ENCODE measurements at places on chromosomes 5 and 9.
A peak's percentile ranks its signal among the peaks of the same experiment; 100 is the strongest.

GRCh38 chr9:117315236-117315635, 99.6 kb downstream of the ASTN2 start:
- no peak overlapping the region for H3K4me3 ChIP-seq
- DNase-seq = no peak
- H3K27ac ChIP-seq = no peak overlapping the region

GRCh38 chr9:100427366-100428263, 672 bp downstream of the MSANTD3 start:
- no peaks in the 10 kb centered on the region for H3K27me3 ChIP-seq
- peak overlapping the region; percentile 75 for H3K4me3 ChIP-seq
- H3K36me3 ChIP-seq = no peaks in the 10 kb centered on the region
- peaks cover 4% of the 10 kb centered on the region for H3K4me1 ChIP-seq

DNA sequence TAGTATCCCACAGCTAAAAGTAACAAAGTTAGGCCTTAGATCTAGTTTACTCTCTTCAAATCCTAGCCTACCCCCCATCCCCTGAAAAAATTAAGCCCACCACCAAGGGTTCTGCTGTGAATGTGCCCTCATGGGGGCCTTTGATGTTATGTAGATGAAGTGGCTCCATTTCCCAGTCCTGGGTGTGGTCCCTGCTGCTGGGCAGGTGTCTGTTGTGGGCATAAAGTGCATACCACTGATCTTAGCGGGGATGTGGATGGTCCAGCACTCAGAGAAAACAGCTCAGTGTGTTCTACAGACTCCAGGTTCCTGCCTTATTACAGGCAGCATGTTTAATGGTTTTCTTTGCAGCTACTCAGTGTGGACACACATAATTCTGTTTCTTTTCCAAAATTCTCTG, 1.9 kb downstream of the PCBD2 start:
- H3K36me3 ChIP-seq = peaks cover 1% of the 10 kb centered on the region
- no peaks in the 10 kb centered on the region for H3K27me3 ChIP-seq
- no peak for DNase-seq
- H3K4me3 ChIP-seq = no peak overlapping the region
- no peak overlapping the region for H3K27ac ChIP-seq

DNA sequence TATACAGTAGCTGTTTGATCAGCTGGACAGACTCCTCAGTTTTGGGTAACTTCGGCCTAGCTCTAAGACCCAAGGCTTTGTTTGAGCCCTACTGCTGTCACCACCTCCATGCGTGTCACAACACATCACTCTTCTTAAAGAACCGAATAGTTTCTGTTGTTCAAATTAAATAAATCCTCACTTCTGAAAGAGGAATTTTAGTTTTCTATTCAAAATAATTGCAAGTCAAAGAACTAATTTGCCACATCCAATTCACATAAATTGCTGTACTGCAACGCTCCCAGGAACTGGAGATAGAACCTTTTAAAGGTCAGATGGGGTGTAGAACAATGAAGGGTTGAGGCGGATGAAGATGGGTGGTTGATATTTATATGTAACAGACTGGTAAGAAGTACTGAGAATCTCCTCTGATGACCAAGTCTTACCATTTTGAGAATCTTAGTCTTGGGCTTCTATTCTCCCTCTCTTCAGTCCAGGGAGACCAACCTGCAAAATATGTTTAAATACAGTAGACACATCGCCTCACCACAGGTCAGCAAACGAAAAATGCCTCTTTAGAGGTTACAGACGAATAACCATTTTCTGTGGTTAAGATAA, 1.6 kb downstream of the NREP start:
- no peaks in the 10 kb centered on the region for H3K4me1 ChIP-seq
- H3K4me3 ChIP-seq = no peak overlapping the region
- H3K36me3 ChIP-seq = no peaks in the 10 kb centered on the region

GRCh38 chr9:36363448-36363847, 36.6 kb downstream of the RNF38 start:
- peaks cover 19% of the 10 kb centered on the region for H3K36me3 ChIP-seq
- no peak for DNase-seq
- H3K4me3 ChIP-seq = no peak overlapping the region

GRCh38 chr9:127724012-127724411, 8.1 kb downstream of the TTC16 start:
- H3K27ac ChIP-seq = no peak overlapping the region
- H3K36me3 ChIP-seq = no peaks in the 10 kb centered on the region
- H3K4me1 ChIP-seq = no peaks in the 10 kb centered on the region
- DNase-seq = no peak

DNA sequence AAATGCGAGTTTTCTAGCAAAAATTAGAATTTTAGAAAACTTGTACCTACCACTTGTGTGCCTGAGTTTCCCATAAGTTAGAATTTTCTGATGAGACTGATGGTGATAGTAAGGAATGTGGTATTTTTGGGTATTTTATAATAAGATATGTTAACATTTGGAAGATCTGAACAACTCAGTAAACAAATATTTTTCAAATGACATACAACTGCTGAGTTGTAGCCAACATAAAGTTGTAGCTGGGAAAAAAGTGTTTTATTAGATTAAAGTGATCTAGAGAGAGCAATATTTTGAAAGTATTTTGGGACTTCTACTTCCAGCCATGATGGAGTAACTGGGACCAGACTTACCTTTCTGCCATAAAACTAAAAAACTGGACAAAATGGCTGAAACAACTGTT, 37.9 kb downstream of the GEMIN5 start:
- DNase-seq = no peak
- H3K4me1 ChIP-seq = no peaks in the 10 kb centered on the region

DNA sequence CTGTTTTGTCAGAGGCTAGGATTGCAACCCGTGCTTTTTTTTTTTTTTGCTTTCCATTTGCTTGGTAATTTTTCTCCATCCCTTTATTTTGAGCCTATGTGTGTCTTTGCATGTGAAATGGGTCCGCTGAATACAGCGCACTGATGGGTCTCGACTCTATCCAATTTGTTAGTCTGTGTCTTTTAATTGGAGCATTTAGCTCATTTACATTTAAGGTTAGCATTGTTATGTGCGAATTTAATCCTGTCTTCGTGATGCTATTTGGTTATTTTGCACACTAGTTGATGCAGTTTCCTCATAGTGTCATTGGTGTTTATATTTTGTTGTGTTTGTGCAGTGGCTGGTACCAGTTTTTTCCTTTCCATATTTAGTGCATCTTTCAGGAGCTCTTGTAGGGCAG, 36.2 kb upstream of the TAF11L2 start:
- no peaks in the 10 kb centered on the region for H3K36me3 ChIP-seq
- H3K4me1 ChIP-seq = peaks cover 5% of the 10 kb centered on the region
- H3K4me3 ChIP-seq = no peak overlapping the region
- DNase-seq = no peak
- H3K27me3 ChIP-seq = no peaks in the 10 kb centered on the region
- no peak overlapping the region for H3K27ac ChIP-seq

DNA sequence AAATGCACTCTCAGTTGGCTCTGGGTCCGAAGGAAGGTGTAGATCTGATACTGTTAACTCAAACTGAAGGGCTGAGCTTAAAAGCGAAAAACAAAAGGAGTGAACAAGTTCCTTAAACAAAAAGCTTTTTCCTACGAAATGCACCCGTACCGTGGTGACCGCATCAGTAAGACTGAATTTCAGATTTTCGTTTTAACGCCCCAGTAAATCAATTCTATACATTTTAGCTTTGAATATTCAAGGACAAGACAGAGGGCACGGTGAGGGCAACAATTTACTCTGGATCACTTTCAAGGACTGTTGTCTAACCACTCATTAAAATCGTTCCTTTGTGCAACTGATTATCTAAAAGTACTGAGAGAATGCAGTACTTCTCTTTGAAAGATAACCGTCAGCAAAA, 1.9 kb downstream of the HOMER1 start:
- no peaks in the 10 kb centered on the region for H3K27me3 ChIP-seq
- peaks cover 8% of the 10 kb centered on the region for H3K4me1 ChIP-seq
- no peaks in the 10 kb centered on the region for H3K36me3 ChIP-seq
- H3K27ac ChIP-seq = no peak overlapping the region

- peaks cover 29% of the 10 kb centered on the region for H3K4me1 ChIP-seq
- peak within 1 kb of the TSS; percentile 96 for H3K4me3 ChIP-seq
- DNase-seq = peak; percentile 84
- no peaks in the 10 kb centered on the region for H3K27me3 ChIP-seq
- H3K27ac ChIP-seq = peak within 1 kb of the TSS; percentile 97
These were observed at the start of gene MSX2 for GRCh38 chr5:174724484-174725260. MSX2 (plus strand) TSS chr5:174724582; CDS start chr5:174724660, 78 bp downstream.

- no peak for DNase-seq
- H3K27ac ChIP-seq = peak overlapping the region; percentile 98
- peaks cover 70% of the 10 kb centered on the region for H3K4me1 ChIP-seq
These were observed 34.5 kb upstream of the GABRP start for GRCh38 chr5:170748951-170749471.

DNA sequence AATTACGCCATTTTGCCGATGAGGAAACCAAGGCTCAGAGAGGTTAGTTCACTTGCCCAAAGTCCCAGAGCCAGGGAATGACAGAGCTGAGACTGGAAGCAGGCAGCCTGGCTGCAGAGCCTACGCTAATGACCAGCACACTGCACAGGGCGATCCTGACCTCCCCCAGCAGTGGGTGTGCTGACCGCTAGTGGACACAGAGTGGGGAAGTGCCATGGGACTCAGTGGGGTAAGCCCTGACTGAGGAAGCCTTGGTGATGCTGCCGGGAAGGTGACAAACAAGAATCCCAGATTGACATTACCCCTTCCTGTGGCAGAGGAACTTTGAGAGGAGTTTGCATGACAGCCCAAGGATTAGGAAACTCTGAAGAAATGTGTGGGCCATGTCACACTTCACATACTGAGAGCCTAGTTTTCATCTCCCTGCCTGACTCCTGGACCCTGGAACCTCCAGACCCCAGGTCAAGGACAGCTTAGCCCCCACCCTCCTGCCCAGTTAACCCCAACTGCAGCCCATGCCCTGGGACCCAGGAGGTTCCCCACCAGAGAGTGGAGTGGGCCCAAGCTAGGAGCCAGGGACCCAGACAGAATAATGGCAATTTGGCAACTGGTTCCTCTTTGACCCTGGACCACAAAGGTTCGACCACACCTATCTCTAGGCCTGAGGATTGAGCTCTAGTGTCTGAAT, 19.7 kb upstream of the CSF1R start:
- H3K4me3 ChIP-seq = no peak overlapping the region
- H3K27ac ChIP-seq = no peak overlapping the region
- no peaks in the 10 kb centered on the region for H3K36me3 ChIP-seq
- H3K4me1 ChIP-seq = peaks cover 40% of the 10 kb centered on the region

GRCh38 chr5:73352649-73353230, 95.8 kb downstream of the FOXD1 start:
- no peak overlapping the region for H3K27ac ChIP-seq
- no peak for DNase-seq
- no peak overlapping the region for H3K4me3 ChIP-seq
- H3K4me1 ChIP-seq = no peaks in the 10 kb centered on the region

DNA sequence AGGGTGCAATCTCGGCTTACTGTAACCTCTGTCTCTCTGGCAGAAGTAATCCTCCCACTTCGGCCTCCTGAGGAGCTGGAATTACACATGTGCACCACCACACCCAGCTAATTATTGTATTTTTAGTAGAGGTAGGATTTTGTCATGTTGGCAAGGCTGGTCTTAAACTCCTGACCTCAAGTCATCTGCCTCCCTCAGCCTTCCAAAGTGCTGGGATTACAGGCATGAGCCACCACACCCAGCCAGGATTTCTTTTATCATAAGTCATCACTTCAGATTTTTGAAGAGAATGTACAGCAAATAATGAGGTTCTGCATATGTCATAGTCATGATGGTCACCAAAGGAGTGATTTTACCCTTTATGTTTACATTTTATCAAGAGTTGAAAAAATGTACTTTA, 108.1 kb downstream of the GCNT1 start:
- H3K27me3 ChIP-seq = no peaks in the 10 kb centered on the region
- DNase-seq = no peak
- H3K36me3 ChIP-seq = no peaks in the 10 kb centered on the region

DNA sequence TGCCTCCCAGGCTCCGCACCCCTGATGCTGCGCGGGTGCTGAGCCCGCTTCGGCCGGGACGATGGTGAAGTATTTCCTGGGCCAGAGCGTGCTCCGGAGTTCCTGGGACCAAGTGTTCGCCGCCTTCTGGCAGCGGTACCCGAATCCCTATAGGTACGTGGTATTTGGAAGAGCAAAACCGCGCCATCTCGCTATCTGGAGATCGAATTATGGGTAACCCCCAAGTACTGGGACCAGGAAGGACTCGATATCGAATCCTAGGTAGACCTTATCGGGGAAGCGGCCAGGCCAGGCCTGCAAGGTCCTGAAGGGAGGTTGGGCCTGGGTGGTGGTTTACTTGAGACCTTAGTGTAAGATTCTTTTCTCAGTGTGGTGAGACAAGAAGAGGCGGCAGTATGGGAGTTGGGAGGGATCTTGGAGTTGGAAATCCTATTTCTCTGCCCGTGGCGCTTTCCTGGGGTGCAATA, 359 bp downstream of the PRELID1 start:
- peak overlapping the region; percentile 96 for H3K4me3 ChIP-seq
- peaks cover 34% of the 10 kb centered on the region for H3K4me1 ChIP-seq
- H3K27me3 ChIP-seq = no peaks in the 10 kb centered on the region
- DNase-seq = no peak
- H3K36me3 ChIP-seq = peaks cover 28% of the 10 kb centered on the region
- H3K27ac ChIP-seq = peak overlapping the region; percentile 35

DNA sequence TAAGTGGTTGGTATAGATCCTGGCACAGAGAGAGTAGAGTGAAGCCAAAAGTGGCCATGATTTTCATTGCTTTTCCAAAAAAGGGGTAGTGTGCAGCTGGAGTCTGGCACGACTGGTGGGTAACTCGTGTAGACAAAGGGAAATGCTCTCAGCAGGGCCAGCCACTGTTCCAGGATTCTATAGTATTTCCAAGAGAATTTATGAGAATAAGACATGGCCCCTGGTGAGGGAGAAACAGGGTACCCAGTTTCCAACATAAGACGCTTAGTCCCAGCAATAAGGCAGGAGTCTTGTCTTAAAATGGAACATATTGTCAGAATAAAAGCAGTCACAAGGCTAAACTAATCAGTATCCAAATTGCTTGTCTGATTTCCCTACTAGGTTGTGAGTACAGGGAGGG, 52.1 kb downstream of the NMUR2 start:
- no peak overlapping the region for H3K27ac ChIP-seq
- no peaks in the 10 kb centered on the region for H3K4me1 ChIP-seq
- H3K36me3 ChIP-seq = no peaks in the 10 kb centered on the region
- no peak overlapping the region for H3K4me3 ChIP-seq

DNA sequence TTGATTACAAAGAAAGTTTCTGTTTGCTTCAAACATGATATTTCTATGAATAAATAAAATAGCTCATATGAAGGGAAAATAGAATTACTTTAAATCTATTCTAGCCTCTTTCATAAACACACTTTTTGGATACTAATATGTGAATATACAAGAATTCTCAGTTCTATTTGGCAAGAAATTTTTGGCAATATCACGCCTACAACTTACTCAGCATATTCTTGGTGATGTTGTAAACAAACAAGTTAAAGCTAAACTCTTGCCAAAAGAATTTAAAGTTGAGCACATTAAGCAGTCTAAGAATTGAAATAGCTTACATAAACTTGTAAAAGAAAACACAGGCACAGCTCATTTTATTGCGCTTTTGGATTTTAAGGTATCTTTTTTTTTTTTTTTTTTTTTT, 209.8 kb downstream of the CDH12 start:
- H3K27ac ChIP-seq = no peak overlapping the region
- no peaks in the 10 kb centered on the region for H3K4me1 ChIP-seq
- H3K36me3 ChIP-seq = no peaks in the 10 kb centered on the region
- DNase-seq = no peak

GRCh38 chr9:133351526-133351907, 3.5 kb downstream of the RPL7A start:
- no peak overlapping the region for H3K4me3 ChIP-seq
- H3K36me3 ChIP-seq = peaks cover 36% of the 10 kb centered on the region
- no peak for DNase-seq
- no peaks in the 10 kb centered on the region for H3K27me3 ChIP-seq
- H3K27ac ChIP-seq = no peak overlapping the region
- H3K4me1 ChIP-seq = peaks cover 18% of the 10 kb centered on the region

All from trophoblast cell (in vitro differentiated cells and primary cell).